ENCODE measurements at places on chromosomes 6 and 20.
A peak's percentile ranks its signal among the peaks of the same experiment; 100 is the strongest.

DNA sequence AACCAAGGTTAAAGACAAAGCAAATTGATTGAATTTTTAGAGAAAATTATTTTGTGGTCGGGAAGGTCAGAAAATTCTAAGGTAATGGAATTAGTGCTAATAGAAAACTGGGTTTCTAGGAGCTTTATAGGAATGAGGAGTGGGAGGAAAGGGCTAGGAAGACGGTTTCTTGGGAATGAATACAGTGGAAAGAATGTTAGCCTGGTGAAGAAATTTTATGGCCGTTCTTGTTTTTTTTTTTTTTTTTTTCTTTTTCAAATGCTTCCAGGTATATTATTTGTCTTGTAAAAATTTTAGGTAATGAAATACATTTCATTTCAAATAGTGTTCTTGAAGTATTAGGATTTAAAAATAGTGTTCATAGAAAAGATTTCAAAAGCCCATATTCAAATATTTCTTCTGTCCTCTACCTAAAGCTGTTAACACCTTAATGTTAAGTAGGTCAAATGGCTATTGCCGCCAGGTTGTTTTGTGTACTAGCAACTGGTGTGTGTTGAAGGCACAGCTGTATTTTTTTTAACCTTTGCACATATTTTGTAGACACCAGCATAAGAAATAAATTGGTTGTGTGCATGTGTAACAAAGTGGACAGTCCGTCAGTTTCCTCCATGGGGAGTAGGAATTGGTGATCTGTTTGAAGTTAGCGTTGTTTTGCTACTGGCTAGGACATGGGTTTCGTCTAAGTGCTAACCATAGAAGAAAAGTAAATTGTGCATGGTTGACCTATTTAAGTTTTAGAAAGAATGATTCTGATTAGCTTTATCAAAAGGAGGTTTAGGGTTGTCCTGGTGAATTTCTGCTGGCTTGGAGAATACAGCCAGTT is 32.3 kb downstream of the AFDN start:
- no peak for DNase-seq

GRCh38 chr20:52389606-52390005 is 198.0 kb upstream of the ZFP64 start:
- no peak for DNase-seq

- DNase-seq, result no peak
These were observed 36.2 kb upstream of the THEMIS start for GRCh38 chr6:127937102-127937501.

DNA sequence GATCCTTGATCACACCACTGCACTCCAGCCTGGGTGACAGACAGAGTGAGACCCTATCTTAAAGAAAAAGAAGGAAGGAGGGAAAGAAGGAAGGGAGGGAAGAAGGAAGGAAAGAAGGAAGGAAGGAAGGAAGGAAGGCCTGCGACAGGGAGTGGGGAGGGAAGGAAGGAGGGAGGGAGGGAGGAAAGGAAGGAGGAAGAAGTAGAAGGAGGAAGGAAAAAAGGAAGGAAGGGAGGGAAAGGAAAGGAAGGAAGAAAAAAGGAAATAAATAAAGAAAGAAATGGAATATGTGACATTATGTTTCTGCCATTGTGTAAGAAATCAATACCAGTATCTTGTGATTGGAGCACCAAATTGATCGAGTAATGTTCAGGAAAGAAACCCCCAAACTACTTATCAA is 16.2 kb downstream of the PHACTR2 start:
- no peak for DNase-seq

DNA sequence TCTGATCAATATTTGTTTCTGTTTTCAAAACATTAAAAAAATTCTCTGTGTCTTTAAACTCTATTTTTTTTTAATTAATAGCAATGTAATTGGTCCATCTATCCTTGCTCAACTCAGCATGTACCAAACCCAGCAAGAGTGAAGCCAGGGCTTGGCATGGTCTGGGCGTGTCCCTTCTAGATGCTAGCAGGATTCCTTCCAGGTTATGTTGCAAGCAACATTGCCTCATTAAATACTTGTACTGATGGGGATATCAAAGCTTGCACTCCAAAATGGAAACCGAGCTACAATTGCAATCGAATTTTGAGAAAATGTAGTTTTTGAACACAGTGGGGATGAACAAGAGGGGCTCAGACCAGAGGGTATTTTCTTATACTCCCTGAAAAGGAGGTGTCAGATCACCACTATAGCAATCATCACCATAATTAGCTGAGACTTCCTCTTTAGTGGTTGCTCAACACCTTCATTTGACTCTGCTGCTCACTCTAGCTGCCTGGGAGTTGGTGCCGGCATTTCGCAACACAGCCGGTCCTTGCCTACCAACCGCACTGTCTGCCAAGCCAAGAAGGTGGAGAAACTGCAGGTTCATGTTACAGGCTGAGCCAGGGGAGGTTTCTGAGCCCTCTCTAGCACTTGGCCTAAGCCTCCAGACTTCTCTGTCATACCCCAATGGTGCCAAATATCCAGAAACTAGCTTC is 67.8 kb upstream of the RALGAPA2 start:
- peak; percentile 28 for DNase-seq

GRCh38 chr6:53529324-53530036 is 15.4 kb downstream of the GCLC start:
- no peak for DNase-seq

- DNase-seq, result peak; percentile 71
These were observed at the start of gene COMMD7 for GRCh38 chr20:32743237-32744112. Gene COMMD7, minus strand, starts transcription at chr20:32743467. Its CDS starts 76 bp downstream, at chr20:32743391.

GRCh38 chr6:31356216-31356945 is 598 bp downstream of the HLA-B start:
- peak; percentile 75 for DNase-seq

- DNase-seq, result no peak
These were observed 317.1 kb downstream of the PLCB1 start for GRCh38 chr20:8449123-8449522.

- DNase-seq, result no peak
These were observed 593.9 kb downstream of the CD109 start for GRCh38 chr6:74289884-74290283.

DNA sequence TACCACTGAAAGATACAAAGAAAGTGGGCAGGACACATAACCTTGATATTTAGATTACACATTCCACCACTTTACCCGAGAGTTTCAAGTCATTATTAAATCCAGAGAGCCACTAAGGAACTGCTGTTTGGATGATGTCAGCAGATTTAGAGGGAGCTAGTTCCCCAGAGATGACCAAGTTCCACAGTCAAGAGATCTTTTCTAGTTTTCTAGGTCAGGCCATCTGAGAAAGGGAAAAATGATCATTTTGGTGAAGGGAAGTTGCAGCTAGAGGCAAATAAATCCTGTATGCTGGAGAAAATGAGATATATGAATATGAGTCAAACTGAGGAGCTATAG is 147.8 kb downstream of the HS3ST5 start:
- no peak for DNase-seq

- no peak for DNase-seq
These were observed 41.0 kb downstream of the MTRES1 start for GRCh38 chr6:107068691-107069630.

DNA sequence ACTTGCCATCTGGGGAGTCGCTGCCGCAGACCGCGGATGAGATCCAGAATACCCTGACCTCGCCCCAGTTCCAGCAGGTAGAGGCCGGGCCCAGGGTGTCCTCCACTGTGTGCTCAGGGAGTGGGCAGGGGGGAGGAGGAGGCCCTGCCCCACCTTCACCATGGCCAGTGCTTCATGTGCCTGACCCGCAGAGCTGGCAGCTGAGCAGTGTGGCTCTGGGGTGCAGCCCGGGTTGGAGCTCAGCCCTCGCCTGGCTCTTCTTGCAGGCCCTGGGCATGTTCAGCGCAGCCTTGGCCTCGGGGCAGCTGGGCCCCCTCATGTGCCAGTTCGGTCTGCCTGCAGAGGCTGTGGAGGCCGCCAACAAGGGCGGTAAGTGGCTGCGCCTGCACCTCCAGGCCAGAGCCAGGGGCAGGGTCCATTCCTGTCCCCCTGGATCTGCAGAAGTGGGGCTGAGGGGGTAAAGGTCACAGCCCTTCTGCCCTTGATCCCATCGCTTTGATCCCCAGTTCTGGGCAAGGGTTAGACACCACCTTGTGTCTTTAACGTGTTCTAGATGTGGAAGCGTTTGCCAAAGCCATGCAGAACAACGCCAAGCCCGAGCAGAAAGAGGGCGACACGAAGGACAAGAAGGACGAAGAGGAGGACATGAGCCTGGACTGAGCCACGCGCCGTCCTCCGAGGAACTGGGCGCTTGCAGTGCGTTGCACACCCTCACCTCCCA is 5.5 kb downstream of the ADRM1 start:
- DNase-seq, result no peak

DNA sequence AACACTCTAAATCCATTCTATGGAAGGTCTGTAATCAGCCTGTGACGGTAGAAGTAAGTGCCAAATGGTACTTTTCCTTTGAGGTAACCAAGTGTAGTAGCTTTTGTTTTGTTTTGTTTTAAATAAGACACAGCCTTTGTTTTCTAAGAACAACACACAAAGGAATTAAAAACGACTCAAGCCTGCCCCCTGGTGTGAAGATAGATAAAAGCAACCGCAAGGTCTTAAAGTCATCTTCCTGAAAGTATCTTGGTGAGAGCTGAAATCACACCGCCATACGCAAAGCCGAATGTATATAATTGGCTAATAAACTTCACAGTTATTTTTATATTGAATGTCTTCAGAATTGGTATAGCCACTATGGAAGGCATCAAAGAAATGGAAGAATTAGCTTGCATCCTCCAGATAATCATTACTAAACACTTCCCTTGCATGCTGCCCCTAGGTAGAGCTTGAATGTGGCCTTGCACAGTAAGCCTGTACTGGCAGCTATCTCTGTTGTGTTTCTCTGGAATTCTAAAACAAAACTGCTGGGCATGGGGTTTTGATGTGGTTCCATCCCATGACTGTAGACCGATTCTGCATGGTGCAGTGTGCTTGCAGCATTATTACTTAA is 95.6 kb downstream of the LAMP5 start:
- DNase-seq, result peak; percentile 18

DNA sequence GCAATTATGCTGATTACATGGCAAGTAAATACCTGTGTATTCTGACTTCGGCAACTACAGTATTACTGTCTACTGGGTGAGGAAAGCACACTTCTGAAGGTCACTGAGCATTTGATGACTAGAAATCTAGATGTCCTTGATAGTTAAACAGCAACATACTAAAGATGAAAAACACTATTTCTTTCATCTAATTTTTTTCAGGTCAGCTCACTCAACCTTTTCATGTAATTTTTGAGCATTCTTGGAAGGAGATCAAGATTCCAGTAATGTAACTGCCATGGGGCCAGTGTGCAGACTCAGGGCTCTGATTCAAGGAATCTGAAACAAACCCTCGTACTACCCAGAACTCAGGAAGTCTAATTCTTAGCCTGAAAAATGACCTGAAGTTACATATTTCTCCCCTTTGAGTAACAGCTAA is 222.6 kb upstream of the TAB2 start:
- no peak for DNase-seq

DNA sequence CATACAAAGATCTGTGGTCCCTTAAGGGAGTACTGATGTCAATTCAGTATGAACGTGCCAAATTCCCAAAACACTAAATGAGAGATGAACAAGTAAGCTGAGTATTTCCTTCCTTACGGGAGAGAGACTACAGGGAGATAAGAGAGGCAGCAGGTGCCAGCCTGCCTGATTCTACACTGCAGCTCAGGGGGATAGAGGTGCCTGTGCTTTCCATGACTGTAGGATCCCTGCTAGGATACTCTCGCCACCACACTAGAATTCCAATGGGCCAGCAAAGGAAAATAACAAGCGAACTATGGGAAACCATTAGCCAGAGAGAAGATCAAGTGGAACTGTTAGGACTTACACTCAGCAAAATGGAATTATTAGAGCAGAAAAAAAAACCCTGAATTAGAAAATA is 198.5 kb upstream of the BTBD3 start:
- no peak for DNase-seq

GRCh38 chr6:16374461-16375200 is 136.2 kb downstream of the GMPR start:
- DNase-seq, result peak; percentile 26

GRCh38 chr6:104509355-104509754 is 350.4 kb downstream of the HACE1 start:
- DNase-seq, result no peak

GRCh38 chr6:56515081-56515905 is 127.4 kb downstream of the DST start:
- DNase-seq, result no peak

- DNase-seq, result no peak
These were observed 97.8 kb downstream of the BACH2 start for GRCh38 chr6:90198758-90199425.

DNA sequence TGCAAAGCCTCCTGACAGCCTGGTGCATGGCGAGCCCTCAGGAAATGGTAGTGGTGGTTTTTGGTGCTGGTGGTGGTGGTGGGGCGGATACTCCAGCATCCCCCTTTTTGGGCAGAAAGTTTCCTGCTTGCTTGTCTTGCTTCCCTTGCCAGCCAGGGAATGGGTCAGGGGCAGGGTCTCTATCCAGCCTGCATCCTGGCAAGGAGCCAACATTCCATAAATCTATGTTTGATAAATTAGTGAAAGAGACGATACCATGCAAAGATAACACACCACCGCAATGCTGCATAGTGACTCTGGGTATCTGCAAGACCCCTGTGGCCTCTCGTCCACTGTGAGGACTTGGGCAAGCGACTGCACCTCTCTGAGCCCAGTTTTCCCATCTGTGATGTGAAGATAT is 246.2 kb downstream of the LRFN2 start:
- DNase-seq, result no peak

DNA sequence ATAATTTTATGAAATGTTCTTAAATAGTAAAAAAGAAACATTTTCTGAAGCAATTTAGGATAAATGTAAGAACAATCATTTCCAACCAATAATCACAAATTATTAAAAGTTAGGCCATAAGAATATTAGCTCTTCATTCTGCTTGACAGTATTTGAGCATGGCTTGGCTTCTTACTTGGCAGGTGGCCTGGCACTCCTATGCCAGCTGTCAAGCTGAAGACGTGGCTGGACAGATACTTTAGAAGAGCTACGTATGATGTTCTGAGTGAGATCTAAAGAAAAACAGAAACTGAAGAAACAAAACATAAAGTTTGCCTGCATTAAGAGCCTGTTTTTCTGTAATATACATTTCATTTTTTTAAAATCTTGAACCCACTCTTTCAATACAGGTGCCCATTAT is 438.9 kb downstream of the GRIK2 start:
- DNase-seq, result no peak

DNA sequence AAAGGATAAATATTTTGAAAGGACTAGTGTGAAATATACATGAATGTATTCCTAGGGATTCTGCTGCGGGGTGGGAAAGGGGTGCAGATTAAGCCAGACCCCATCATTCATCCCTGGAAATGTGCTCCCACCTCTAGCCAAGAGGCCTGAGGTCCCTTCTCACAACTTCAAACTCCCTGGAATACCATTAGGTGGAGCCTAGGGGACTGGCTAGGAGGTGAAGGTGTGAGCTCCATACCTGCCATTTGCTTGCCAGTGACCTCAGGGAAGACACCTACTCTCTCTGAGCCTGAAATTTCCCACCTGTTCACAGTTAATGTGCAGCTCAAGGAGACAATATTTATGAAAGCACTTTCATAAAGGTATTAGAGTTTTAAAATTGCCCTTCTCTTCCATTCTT is 4.7 kb upstream of the CCN2 start:
- no peak for DNase-seq

Data from GM06990 (cell line).